PC-9 (cell line): ENCODE measurements at places on chromosomes 12 and 14. TPM values are rescaled to one million over a fixed set of nuclear protein-coding genes. Genes with fewer than 3 reads are reported as not detected.

- H3K27me3 ChIP-seq = peaks cover 71% of the 10 kb centered on the region
- DNase-seq = no peak
- H3K4me3 ChIP-seq = no peak overlapping the region
- no peaks in the 10 kb centered on the region for H3K4me1 ChIP-seq
Measured at GRCh38 chr14:100592972-100593371, 5.8 kb upstream of the BEGAIN start.

DNA sequence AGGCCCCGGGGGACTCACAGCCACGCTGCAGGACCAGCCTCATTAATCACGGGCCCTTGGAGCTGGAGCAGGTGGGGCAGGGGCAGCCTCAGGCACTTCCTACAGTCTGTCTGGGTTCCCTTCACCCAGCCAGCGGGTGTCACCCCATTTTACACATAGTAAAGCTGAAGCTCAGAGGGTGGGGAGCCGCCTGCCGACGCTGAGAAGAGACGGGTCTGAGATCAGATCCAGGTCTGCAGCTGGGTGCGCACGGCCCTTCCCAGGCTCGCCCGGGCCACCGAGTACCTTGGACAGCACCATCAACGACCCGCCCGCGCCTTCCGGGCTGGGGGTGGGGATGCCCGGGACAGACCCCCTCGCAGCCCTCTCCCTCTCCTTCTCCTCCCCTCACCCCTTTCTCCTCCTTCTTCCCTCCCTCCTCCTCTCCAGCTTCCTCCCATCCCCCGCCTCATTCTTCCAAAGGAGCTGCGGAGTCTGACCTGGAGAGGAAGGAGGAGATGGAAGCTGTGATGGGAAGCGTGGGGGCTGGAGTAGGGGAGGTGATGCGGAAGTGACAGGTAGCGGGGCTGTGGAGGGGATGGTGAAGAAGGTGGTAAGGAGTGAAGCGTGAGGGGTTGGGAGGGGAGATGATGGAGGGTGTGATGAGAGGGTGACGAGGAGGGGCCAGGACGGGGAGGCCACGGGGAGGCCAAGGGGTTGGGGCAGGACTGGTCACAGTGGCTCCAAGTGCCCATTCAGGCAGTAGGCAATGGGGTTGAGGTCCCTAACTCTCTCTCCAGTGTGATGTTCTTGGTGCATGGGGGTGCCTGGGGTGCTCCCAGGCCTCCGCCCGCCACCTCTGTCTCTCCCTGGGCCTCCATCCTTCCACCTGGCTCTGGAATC, 8.8 kb downstream of the DTX1 start:
- H3K36me3 ChIP-seq = no peaks in the 10 kb centered on the region
- H3K4me3 ChIP-seq = no peak overlapping the region
- H3K27me3 ChIP-seq = peaks cover 69% of the 10 kb centered on the region
- no peak overlapping the region for H3K27ac ChIP-seq
- DNase-seq = no peak

The KRT80 gene
- total RNA-seq = 84.1 and 94.9 TPM in 2 replicates

GRCh38 chr12:13278249-13278787, 81.8 kb downstream of the EMP1 start:
- H3K4me1 ChIP-seq = no peaks in the 10 kb centered on the region
- no peaks in the 10 kb centered on the region for H3K27me3 ChIP-seq
- no peaks in the 10 kb centered on the region for H3K36me3 ChIP-seq
- no peak for DNase-seq
- no peak overlapping the region for H3K4me3 ChIP-seq

GRCh38 chr12:46499901-46500300, 127.3 kb upstream of the SLC38A2 start:
- no peak overlapping the region for H3K4me3 ChIP-seq
- no peaks in the 10 kb centered on the region; the same call in 1 of the 2 replicates for H3K36me3 ChIP-seq
- DNase-seq = no peak
- H3K27ac ChIP-seq = no peak overlapping the region

- no peaks in the 10 kb centered on the region for H3K27me3 ChIP-seq
- H3K4me1 ChIP-seq = no peaks in the 10 kb centered on the region
- no peaks in the 10 kb centered on the region for H3K36me3 ChIP-seq
- no peak for DNase-seq
- no peak overlapping the region for H3K27ac ChIP-seq
- no peak overlapping the region for H3K4me3 ChIP-seq
Measured at GRCh38 chr14:50972734-50973133, 28.5 kb upstream of the PYGL start.

The KLRB1 gene
- total RNA-seq = not detected in 2 replicates

DNA sequence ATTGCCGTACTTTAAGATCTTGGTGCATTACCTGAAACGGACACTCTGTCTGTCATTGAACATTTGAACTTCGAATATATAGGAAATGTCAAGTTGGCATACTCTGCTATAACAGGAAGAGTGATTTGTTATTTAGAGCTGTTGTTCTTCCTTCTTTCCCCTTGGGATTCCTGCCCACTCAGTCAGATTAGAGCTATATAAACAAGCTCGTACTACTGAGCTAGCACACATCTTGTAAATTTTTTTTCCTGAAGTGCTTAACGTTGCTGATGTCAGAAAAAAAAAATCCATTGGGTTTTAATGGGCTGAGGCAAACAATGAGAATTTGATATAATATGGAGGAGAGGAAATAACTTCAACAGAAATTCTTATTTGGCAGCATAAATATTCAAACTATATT, 26.8 kb downstream of the RGS6 start:
- peaks cover 4% of the 10 kb centered on the region for H3K27me3 ChIP-seq
- no peak for DNase-seq
- no peaks in the 10 kb centered on the region for H3K4me1 ChIP-seq
- H3K27ac ChIP-seq = no peak overlapping the region
- H3K36me3 ChIP-seq = no peaks in the 10 kb centered on the region

- no peaks in the 10 kb centered on the region for H3K27me3 ChIP-seq
- no peak overlapping the region for H3K4me3 ChIP-seq
- H3K4me1 ChIP-seq = peaks cover 57% of the 10 kb centered on the region
- DNase-seq = peak; percentile 10
- peak overlapping the region; percentile 77 for H3K27ac ChIP-seq
Measured at GRCh38 chr14:96086574-96087077, 47.5 kb downstream of the C14orf132 start.

The MEG3 gene
- not detected in 2 replicates for total RNA-seq

The SELPLG gene
- 0.35 and 0.96 TPM in 2 replicates for total RNA-seq

- H3K4me3 ChIP-seq = no peak overlapping the region
- peak; percentile 83 for DNase-seq
- no peaks in the 10 kb centered on the region for H3K36me3 ChIP-seq
- H3K27me3 ChIP-seq = no peaks in the 10 kb centered on the region
- H3K27ac ChIP-seq = peak overlapping the region; percentile 49
- peaks cover 24% of the 10 kb centered on the region for H3K4me1 ChIP-seq
Measured at GRCh38 chr12:116864371-116865160, 16.7 kb downstream of the HRK start.

The OTOGL gene
- not detected in 2 replicates for total RNA-seq

- H3K4me1 ChIP-seq = no peaks in the 10 kb centered on the region
- H3K27me3 ChIP-seq = no peaks in the 10 kb centered on the region
- H3K4me3 ChIP-seq = no peak overlapping the region
- no peak overlapping the region for H3K27ac ChIP-seq
- H3K36me3 ChIP-seq = no peaks in the 10 kb centered on the region
- no peak for DNase-seq
Measured at GRCh38 chr14:105333020-105333490, 18.5 kb downstream of the PACS2 start.

DNA sequence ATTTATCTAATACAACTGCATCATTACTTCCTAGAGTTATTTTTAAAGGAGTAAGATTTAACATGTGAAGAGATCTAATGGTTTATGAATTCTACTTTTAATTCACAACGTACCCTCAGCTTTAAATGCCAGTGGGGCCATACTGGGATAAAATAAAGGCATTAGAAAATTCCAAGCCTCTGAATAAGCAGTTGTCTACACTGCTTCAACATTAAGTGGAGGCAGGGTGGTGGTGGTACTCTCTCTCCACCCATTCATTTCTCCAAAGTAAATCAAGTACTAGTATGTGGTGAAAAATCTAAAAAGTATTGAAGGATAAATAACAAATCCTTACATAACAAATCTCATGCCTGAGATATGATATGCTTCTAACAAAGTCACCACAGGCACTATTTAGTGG, 52.4 kb downstream of the FERMT2 start:
- DNase-seq = no peak
- peaks cover 14% of the 10 kb centered on the region for H3K4me1 ChIP-seq
- no peaks in the 10 kb centered on the region for H3K36me3 ChIP-seq

- H3K27me3 ChIP-seq = no peaks in the 10 kb centered on the region
- no peaks in the 10 kb centered on the region for H3K36me3 ChIP-seq
- peaks cover 55% of the 10 kb centered on the region for H3K4me1 ChIP-seq
- peak; percentile 36 for DNase-seq
- H3K27ac ChIP-seq = peak overlapping the region; percentile 75
- no peak overlapping the region for H3K4me3 ChIP-seq
Measured at GRCh38 chr14:49946320-49947141, 53.6 kb downstream of the ARF6 start.

- H3K27ac ChIP-seq = no peak overlapping the region
- no peaks in the 10 kb centered on the region for H3K4me1 ChIP-seq
- no peaks in the 10 kb centered on the region for H3K27me3 ChIP-seq
- peak; percentile 38 for DNase-seq
- H3K4me3 ChIP-seq = no peak overlapping the region
- H3K36me3 ChIP-seq = no peaks in the 10 kb centered on the region
Measured at GRCh38 chr12:83823386-83824045, 1089.1 kb downstream of the SLC6A15 start.

DNA sequence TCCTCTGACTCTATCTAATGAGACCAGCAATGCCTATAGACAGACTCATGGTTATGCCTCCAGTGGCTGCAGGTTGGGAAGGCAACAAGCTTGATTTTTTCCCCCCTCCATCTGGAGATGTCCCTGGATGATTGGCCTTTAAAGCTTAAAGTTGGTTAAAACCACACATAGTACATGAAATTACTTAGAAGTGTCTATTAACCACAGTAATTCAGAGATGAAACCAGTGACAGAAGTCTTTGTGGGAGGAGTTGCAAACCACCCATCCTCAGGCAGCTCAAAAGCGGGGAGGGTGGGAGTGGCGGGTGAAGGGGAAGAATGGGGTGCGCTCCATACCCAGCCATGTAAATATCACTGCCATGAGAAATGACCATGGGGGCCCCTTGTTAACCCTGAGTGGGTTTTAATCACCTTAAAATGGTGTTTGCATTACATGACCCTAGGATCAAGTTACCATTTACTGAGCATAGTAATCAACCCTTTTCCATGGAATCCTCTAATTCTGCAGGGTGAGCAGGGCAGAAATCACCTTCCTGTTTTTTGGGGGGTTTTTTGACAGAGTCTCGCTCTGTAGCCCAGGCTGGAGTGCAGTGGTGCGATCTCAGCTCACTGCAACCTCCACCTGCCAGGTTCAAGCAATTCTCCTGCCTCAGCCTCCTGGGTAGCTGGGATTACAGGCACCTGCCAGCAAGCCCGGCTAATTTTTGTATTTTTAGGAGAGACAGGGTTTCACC, 133.5 kb downstream of the FOXN3 start:
- H3K27me3 ChIP-seq = peaks cover 57% of the 10 kb centered on the region
- no peak overlapping the region for H3K4me3 ChIP-seq
- no peak overlapping the region for H3K27ac ChIP-seq
- H3K36me3 ChIP-seq = no peaks in the 10 kb centered on the region

DNA sequence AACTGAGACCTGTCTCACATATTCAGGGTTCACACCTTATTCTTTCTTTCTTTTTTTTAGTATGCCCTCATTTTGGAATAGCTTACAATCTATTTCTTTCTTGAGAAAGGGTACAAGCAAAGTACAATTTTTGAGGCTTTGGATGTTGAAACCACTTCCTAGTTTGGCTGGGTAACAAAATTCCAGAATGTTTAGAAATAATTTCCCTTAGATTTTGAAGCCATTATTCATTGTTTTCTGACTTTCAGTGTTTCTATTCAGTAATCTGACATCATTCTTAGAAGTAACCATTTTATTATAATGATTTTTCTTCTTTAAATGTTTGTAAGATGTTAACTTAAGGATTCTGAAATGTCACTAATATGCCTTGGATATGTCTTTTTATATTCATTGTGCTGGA, 28.2 kb downstream of the ST8SIA1 start:
- H3K27me3 ChIP-seq = no peaks in the 10 kb centered on the region
- no peak for DNase-seq
- no peaks in the 10 kb centered on the region for H3K4me1 ChIP-seq
- H3K4me3 ChIP-seq = no peak overlapping the region

The CPNE6 gene
- total RNA-seq = not detected in 2 replicates

- DNase-seq = peak; percentile 66
- peaks cover 33% of the 10 kb centered on the region for H3K4me1 ChIP-seq
- H3K27ac ChIP-seq = peak within 1 kb of the TSS; percentile 69
- H3K27me3 ChIP-seq = no peaks in the 10 kb centered on the region
Measured at GRCh38 chr12:94650143-94651056, at the start of gene TMCC3. TMCC3 (minus strand) TSS chr12:94650557; CDS start chr12:94650430, 127 bp downstream.

DNA sequence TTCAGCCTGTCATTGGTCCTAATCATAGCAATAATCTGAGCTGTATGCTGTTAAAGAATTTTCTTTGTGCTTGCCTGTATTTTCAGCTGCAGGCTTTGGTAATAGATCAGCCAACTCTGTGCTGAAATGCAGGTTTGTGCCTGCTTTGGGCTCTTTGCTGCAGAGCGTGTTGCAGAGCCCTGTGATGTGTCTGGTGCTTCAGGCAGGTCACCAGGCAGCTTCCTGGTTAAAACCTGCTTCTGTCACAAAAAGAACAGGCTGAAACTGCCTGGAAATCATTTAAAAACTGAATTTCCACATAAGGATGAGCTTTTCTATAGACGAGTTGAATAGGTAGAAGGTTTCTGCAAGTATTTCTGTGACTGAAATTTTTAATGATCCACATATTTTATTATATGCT, 3.1 kb downstream of the DIP2B start:
- no peaks in the 10 kb centered on the region for H3K27me3 ChIP-seq
- peaks cover 30% of the 10 kb centered on the region for H3K4me1 ChIP-seq
- H3K4me3 ChIP-seq = no peak overlapping the region
- no peak for DNase-seq
- 0 out of 2 replicates have a peak, but pooled peaks cover 6% of the 10 kb centered on the region for H3K36me3 ChIP-seq

- no peak overlapping the region for H3K4me3 ChIP-seq
- DNase-seq = no peak
- H3K27me3 ChIP-seq = no peaks in the 10 kb centered on the region
- H3K27ac ChIP-seq = no peak overlapping the region
Measured at GRCh38 chr14:96894966-96895365, 97.8 kb downstream of the VRK1 start.

The HOXC10 gene
- total RNA-seq = 1.1 and 1.4 TPM in 2 replicates

DNA sequence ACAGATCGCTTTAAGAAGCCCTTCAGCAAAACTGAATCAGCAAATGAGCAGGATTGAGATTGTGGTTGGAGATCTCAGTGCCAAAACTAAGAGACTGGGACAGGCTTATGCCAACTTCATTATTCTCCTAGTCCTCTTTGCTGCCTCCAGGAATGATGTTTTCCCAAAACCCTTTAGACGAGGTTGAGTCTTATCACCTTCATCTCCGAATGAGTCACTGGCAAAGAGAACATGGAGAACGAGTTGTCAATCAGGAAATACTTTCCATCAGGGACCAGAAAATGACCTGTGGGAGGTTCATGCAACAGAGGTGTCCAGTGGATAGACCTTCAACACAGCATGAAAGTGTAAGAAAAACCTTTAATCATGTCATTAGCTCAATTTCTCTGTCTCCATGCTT, 461.5 kb downstream of the RMST start:
- no peaks in the 10 kb centered on the region for H3K4me1 ChIP-seq
- H3K27me3 ChIP-seq = no peaks in the 10 kb centered on the region
- H3K27ac ChIP-seq = no peak overlapping the region

The GARIN6 gene
- total RNA-seq = not detected in 2 replicates

The KRT2 gene
- not detected in 2 replicates for total RNA-seq
